ENCODE measurements at places on chromosomes 3 and 15.
A peak's percentile ranks its signal among the peaks of the same experiment; 100 is the strongest.

DNA sequence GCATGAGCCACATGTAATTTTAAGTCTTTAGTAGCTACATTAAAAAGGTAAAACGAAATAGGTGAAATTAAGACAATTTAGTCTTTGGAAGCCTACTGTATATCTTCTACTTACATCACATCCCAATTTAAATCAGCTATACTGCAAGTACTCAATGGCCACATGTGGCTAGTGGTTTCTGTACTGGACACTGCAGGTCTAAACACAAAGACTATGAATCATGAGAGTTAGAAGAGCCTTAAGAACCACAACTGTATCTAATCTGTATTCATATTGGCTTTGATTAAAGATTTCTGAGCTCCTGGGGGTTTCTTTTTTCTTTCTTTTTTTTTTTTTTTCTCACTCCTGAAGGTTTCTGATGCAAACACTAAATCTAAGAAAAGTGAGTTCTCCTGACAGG lies 2.3 kb upstream of the EIF1B start:
- no peak for DNase-seq

DNA sequence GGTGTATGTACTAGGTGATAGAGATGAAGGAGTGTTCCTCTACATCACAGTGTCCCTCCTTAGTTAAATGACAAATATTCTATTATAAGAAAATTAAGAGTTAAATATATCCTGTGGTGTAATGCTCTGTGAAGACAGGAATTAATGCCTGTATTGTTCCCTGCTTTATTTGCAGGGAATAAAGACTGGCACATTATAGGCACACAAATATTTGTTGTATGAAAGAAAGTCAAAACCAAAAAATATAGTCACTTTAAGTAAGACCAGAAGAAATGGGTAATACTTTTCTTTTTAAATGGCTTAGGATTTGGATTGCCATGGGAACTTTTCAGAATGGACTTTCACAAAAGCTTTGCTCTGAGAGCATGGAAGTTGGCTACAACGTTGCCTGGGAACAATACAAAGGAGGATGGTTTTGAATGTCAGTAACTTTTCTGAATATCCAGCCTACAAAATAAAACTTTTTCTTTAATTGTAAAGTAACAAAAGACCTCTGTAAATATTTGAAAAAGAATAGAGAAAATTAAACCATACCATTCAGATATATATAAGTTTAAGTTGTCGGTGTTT lies 158.0 kb upstream of the P2RY1 start:
- no peak for DNase-seq

DNA sequence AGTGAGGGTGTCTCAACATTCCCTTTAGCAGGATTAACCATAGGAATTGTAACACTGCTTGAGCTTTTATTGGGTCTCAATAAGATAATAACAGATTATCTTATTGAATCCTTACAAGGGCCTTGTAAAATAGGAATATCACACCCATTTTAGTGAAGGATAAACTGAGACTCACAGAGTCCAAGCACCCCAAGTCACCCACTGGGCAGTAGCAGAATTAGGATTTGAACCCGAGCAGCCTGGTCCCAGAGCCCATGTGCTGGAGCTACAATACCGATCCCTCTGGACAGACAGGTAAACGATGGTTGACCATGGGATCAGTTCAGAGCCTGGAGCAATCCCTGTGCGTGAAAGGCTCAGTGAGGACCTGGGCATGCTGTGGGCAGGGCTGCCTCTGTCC lies 56.3 kb upstream of the MRPS22 start:
- DNase-seq: no peak

GRCh38 chr3:177037241-177037640 lies 160.0 kb downstream of the TBL1XR1 start:
- DNase-seq: no peak

DNA sequence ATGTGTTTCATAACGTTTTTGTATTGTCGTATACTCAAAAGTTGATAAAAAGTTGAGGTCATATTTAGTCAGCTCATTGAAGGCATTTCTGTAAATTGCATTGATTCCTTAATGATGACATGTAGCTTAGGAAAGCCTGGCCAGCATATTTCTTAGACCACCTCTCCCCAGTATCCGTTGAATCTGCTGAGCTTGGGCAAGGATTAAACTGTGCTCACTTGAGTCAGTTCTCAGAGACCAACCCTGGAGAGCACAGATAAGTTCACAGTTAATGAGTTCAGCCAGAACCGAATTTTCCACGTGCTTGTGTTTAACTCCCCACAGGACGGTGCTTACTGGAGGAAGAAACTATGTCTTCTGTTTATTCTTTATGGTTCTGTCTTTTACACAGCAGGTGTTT lies 132.7 kb downstream of the SLC25A26 start:
- DNase-seq: no peak

DNA sequence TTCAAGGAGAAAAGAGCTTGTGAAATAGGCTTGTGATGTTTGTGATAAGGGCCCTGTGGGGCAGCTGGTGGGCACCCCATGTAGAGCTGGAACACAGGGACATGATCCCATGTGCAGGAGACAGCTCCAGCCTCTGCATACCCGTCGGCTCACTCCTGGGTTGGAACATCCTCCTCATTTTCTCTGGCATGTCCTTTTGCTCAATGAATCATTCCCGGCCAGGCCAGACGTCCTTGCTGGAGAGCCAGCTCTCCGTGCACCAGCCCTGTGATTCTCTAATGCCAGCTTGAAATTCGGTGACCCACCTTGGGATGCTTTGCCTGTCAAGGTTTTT lies 77.3 kb downstream of the SMAD3 start:
- no peak for DNase-seq

GRCh38 chr3:28637742-28638141 lies 289.1 kb upstream of the AZI2 start:
- DNase-seq: no peak

GRCh38 chr3:71723452-71724170 lies 1.6 kb downstream of the EIF4E3 start:
- DNase-seq: no peak

GRCh38 chr3:49671291-49672288 lies 2.6 kb upstream of the APEH start:
- DNase-seq: peak; percentile 78

- no peak for DNase-seq
Observed at GRCh38 chr3:176824811-176825210, 372.5 kb downstream of the TBL1XR1 start.

- no peak for DNase-seq
Observed at GRCh38 chr3:191366675-191367074, 36.3 kb upstream of the UTS2B start.

GRCh38 chr3:112687616-112688015 lies 46.7 kb upstream of the CCDC80 start:
- DNase-seq: no peak

DNA sequence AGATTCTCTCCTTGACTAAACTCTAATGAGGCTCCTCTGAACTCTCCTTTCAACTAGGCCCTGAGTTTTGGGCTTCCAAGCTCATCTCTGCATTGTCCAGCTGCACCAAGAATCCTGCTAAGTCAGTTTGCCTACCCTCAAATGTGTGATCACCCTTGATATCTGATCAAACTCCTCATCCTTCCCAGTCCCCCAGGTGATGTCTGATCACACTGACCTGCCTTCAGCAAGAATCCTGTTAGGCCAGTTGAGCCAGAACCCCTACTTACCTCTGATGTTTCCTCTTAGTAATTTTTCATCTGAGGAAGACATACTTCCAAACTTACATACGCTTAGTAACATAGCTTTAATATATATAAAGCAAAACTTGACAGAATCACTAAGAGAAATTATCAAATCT lies 28.8 kb downstream of the SUMF1 start:
- no peak for DNase-seq

- no peak for DNase-seq
Observed at GRCh38 chr3:44529927-44530326, 25.1 kb upstream of the ZKSCAN7 start.

- DNase-seq: no peak
Observed at GRCh38 chr3:18670759-18671158, 245.6 kb upstream of the SATB1 start.

DNA sequence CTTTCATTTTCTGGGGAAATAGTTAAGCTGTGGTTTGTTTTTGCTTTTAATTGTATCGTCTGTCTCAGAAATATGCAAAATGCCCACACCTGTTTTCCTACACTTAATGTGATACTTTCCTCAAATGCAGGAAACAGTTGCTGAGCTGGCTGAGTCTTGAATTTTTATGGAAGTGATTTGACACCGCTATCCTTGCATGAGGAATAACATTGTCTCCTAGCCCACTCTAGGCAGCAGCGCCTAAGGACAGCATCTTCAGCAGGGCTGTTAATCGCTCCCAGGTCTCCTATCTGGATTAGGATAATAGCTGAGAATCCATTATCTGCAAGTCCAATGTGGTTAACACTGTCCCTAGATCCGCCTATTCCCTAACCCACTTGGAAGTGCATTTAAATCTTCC lies 132.6 kb upstream of the NR2E3 start:
- DNase-seq: no peak

GRCh38 chr15:59352189-59352588 lies 20.5 kb downstream of the MYO1E start:
- DNase-seq: no peak

- no peak for DNase-seq
Observed at GRCh38 chr3:61743686-61744242, 182.4 kb downstream of the PTPRG start.

GRCh38 chr3:122357828-122358702 lies 25.0 kb downstream of the MIX23 start:
- no peak for DNase-seq

GRCh38 chr15:49709646-49710214 lies 88.9 kb downstream of the DTWD1 start:
- no peak for DNase-seq

DNA sequence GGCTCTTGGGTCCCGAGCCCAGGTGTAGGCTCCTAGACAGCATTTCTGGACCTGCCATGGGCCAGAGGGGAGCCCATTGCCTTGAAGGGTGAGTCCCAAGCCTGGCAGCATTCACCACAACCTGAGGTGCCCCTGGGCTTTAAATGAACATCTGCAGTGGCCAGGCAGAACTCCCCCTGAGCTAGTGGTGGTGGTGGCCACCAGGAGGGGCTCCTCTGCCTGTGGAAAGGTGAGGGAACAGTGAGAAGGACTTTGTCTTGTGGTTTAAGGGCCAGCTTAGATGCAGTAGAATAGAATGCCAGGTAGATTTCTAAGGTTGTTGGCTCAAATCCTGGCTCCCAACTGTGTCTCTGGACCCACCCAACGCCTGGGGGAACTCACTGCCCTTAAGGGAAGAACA lies 55.6 kb downstream of the CASR start:
- no peak for DNase-seq

GRCh38 chr3:194874206-194874605 lies 188.5 kb downstream of the FAM43A start:
- no peak for DNase-seq

- no peak for DNase-seq
Observed at GRCh38 chr3:195822131-195822696, 10.5 kb upstream of the MUC4 start.

- no peak for DNase-seq
Observed at GRCh38 chr3:183912895-183913579, 28.4 kb upstream of the PARL start.

DNA sequence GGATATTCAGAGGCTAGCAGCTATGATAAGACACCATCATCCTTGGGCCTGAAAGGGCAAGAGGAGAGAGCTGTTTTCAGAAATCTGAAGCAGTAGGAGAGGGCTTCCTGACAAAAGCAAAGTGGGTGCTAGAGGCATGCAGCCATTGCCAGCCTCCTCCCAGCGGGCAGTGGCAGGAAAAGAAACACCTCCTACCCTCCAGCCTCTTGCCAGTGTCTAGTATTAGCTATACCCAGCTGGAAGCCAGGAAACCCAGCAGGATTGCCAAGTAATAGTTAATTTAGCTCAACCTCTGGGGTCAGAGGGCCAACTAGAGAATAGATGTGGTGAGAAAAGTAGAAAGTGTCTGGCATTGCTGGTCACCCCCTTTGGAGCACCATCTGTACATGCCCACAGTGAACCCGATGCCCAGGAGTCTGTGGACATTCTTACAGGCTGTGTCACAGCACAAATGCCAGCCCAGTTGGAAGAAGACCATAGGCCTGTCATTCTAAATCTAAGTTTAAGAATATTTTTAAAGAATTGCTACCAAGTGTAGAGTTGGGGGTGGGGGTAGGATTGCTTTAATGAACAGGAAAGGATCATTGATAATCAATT lies 85.3 kb downstream of the HCN4 start:
- DNase-seq: no peak

- no peak for DNase-seq
Observed at GRCh38 chr3:129502641-129503408, 25.6 kb upstream of the RHO start.

DNA sequence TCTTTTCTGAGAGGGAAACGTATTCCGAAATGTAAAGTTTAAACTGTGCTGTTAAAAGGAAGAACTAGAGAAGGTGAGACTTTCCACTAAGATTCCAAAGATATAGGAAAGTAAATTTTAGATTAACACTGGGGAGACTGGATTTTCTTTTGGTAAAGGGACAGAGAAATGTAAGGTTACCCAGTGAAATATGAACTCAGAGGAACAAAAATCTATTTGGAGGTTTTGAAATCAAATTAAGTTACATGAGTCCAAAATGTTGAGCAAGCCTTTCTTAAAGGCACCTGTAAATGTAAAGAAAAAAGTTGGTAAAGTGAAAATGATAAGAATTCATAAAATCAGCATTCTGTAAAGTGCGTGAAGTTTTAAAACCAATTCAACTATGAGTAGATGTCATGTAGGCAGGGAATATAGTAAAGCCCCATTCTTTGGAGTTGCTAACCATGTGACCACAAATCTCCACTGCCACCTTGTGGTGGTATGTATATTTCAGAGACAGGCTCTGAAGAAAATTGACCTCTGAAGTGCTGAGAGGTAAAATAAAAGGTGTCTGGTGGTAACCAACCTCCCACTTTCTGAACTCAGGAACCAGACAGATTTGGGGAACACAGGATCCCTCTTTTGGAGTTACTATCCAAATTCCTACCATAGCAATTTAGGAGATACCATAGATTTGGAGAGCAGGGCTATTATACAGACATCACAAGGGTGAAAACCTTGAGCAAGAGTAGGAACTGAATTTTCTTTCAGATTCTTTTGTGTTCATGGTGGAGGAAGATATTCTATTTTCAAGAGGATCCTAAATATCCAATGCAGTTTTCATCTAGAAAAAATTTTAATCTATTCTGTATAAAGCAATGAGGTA lies 215.3 kb downstream of the ROBO2 start:
- DNase-seq: peak; percentile 60

All from endothelial cell (in vitro differentiated cells).